ENCODE measurements at places on chromosomes 4 and X.

- DNase-seq = no peak
These were observed 175.2 kb upstream of the ANKRD50 start for GRCh38 chr4:124887739-124888138.

- peak; percentile 25 for DNase-seq
These were observed 9.0 kb upstream of the TSPYL2 start for GRCh38 chrX:53073115-53073586.

DNA sequence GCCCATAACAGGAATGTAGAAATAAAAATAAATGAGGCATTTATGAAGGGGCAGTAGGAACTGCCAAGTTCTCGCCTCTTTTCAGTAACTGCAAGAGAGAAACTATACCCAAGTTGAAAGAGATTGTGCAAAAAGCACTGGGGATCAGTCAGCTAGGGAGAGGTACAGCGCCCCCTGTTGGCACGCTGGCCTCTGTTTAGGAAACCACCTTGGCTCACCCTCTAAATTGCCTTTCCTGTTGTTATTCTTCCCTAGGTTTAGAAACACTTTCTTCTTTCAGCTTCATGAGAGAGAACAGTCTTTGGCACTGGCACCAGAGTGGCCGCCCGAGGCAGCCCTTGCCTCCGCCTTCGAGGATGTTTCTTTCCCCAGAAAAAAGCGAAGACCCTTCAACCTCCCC, 348.5 kb downstream of the MID1IP1 start:
- DNase-seq = peak; percentile 48

GRCh38 chr4:182600093-182600492, 317.1 kb downstream of the DCTD start:
- peak; percentile 14 for DNase-seq

- no peak for DNase-seq
These were observed 73.0 kb upstream of the WDFY3 start for GRCh38 chr4:85039526-85039925.

GRCh38 chrX:108091878-108092291, 307 bp downstream of the ATG4A start:
- DNase-seq = no peak

GRCh38 chrX:68823413-68824151, 5.2 kb upstream of the EFNB1 start:
- DNase-seq = no peak

- no peak for DNase-seq
These were observed 325.9 kb downstream of the EPHA5 start for GRCh38 chr4:65344278-65344825.

GRCh38 chrX:72107320-72107719, 24.4 kb downstream of the RTL5 start:
- DNase-seq = no peak

GRCh38 chr4:109676886-109677285, 26.4 kb downstream of the CASP6 start:
- DNase-seq = no peak

Data from NCI-H1436 (cell line).